ENCODE measurements at places on chromosomes 5 and 9. TPM values are rescaled to one million over a fixed set of nuclear protein-coding genes. Genes with fewer than 3 reads are reported as not detected.

DNA sequence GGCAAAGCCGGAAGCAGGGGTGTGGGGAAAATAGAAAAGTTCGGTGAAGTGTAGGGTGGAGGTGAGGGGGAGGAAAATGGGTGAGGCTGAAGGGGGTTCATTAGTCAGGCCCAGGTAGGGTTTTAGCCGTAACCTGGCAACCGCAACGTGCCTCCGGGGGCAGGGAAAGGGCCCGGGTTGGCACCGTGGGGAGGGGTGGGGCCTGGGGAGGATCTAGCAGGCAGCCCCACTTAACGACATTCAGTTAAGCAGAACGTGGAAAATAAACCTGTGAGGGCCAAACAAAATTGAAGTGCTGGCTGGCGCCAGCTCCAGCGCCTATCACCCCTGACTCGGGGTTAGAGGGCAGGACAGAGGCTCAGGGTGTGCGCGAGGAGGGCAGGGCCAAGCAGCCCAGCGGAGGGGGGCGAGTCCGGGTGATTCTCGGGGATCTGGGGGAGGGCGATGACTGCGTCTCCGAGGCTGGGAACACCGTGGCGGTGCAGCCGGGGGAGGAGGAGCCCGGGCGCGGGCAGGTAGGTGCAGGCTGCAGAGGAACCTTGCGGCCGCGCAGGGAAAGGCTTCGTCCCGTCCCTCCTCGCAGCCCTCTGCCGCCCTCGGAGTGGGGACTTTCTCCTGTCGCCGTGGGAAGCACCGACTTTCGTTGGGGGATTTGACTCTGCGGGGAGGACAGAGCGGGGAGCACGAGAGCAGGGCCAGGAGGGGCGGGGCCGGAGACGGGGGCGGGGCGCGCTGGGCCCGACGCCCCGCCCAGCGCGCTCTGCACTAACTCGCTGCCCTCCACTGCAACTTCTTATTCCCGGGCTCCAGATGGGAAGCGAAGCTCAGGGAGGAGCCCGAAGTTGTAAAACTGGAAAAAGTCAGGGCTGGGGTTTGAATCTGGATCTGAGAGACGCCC, 5.1 kb downstream of the RGS14 start:
- peak; percentile 81 for DNase-seq

- no peak for DNase-seq
Observed at GRCh38 chr5:160020266-160020770, 11.4 kb downstream of the TTC1 start.

DNA sequence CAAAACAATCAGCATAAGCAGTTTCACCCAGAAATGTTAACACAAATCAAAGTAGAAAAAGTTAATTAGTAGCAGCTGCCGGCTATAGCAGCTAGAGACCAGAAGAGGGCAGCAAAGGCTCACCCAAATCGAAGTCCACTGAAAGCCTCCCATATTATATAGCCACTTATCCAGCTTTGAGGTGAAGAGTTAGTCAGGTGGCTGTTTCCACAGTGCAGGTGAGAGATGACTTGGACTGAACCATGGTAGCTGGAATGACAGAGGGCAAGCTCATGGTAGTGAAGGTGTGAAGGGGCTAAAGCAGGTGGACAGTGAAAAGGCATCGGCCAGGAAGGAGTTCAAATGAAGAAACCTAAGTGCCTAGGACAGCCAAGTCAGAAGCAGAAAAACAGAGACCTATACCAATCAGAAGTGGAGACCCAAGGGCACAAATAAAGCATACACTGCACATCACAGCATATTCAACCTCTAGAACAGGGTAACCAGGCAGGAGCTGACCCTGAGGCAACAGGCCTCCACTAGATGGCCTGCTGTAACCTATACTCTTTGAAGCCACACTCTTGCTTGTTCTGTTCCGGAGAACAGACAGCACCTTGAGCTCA, 7.2 kb upstream of the RNF38 start:
- DNase-seq, result peak; percentile 55

- no peak for DNase-seq
Observed at GRCh38 chr5:105885266-105885665, 1785.5 kb downstream of the EFNA5 start.

- DNase-seq, result no peak
Observed at GRCh38 chr9:32703635-32704034, 68.2 kb upstream of the TAF1L start.

GRCh38 chr5:1243487-1244130, 18.4 kb downstream of the SLC6A18 start:
- DNase-seq, result no peak

DNA sequence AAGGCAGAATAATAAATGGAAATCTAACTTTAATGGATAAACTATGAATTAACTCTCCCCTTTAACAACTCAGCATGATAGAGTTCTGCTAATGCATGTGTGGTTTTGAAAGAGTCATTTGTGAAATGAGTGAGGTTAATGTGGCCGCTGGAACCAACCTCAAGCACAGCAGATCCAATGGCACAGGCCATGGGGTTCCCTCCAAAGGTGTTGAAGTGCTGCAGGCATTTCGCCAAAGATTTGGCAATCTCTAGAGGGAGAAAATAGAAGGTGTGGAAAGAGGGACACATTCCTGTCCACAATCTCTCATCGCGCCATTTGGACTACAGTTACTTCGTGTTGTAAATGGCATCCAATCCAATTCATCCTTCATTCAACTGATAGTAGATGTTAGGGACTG, 35.0 kb downstream of the AGXT2 start:
- peak; percentile 68 for DNase-seq

DNA sequence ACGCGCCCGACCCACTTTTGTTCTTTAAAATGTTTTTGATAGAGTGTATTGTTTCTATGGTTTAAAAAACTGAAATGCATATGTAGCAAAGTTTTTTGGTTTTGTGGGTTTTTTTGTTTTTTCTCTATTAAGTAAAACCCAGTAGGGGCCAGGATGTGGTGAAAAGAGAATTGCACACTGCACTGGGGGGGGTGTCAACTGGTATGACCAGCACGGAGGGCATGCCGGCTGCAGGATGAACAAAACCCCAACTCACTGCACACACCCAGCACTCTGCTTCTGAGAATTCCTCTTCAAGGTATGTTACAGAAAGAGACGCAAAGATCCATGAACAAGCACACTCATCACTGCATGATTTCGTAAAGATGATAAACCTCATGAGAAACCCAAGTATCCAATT, 75.0 kb downstream of the STK10 start:
- DNase-seq, result no peak

- no peak for DNase-seq
Observed at GRCh38 chr5:143220748-143221251, 182.7 kb downstream of the NR3C1 start.

- no peak for DNase-seq
Observed at GRCh38 chr5:174222891-174223290, 177.4 kb downstream of the NSG2 start.

DNA sequence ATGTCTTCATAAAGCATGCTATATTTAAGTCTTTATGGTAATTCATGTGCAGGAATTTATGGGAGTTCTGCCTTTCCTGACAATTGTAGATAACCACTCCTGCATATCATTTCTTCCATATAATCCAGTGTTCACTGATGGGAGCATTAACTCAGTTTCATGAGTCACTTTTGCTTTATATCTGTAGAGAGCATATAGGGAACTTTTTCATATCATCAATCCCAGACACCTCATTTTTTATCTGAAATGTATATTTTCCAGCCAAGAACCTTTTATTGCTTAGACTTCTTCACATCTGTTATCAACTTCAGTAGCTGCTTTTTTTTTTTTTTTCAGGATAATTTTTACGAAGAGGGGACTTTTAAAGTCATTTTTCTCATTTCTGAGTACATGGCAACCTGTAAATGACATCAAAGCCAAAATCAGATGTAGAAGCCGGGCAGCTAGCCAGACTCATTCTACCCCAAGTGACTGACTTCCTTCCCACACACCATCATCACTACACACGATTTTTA, 41.1 kb downstream of the NFX1 start:
- DNase-seq, result no peak

GRCh38 chr9:16060436-16061129, 507.7 kb downstream of the CCDC171 start:
- DNase-seq, result no peak

DNA sequence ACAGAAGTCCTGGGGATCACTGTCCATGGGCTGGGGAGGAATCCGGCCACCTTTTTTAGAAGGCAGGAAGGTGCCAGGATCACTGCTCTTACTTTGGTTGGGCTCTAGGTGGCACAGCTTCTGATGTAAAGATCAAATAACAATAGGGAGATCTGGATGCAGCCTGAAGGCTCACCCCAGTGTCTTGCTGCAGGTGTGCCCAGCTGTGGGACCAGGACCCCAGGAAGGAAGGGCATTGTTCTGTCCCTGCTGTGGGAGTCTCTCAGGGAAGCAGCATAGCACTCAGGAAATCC, 69.6 kb downstream of the DAB2IP start:
- DNase-seq, result no peak

DNA sequence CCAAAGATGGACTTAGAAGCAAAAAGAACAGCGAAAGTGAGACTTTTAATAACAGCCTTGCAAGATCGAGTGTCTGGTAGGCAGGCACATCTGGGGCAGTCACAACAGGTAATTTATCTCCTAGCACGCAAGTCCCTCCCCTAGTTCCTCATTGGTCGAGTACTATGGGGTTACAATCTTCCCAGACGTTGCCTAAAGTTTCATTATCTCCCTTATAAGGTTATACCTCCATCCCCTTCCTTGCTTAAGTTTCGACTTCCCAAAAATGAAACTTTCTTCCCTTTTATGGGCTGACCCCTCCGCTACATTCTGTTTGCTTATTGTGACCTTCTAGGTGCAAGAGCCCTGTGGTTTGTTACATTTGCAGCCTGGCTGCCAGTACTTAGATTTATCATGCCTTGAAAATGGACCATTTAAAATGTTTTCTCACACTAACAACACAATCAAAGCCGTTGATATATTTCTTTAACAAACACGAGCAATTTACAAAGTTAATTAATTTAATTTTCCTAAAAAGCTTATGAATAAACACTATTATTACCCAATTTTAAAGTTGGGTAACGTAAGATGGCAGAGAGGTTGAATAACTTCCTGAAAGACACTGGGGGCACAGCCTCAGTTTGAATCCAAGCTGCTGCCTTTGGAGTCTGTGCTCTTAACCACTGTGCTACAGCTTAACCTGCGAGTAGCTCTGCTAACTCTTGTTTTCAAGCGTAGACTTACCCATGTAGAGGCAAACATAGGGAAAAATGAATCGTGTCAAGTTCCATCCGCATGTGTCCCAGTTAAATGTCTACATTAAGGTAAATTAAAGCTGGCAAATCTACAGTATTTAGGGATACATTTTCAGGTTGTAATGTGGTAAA, 91.7 kb downstream of the EDIL3 start:
- no peak for DNase-seq

The GLDC gene
- 112 TPM for total RNA-seq

The CLPTM1L gene
- 147 TPM for total RNA-seq

The CCDC152 gene
- 0.70 TPM for total RNA-seq

The GDA gene
- total RNA-seq, result 43.2 TPM

The KLF4 gene
- total RNA-seq, result 2.9 TPM

The GARIN3 gene
- not detected for total RNA-seq

The MLANA gene
- total RNA-seq, result not detected
